ENCODE measurements at places on chromosomes 3 and 15.

DNA sequence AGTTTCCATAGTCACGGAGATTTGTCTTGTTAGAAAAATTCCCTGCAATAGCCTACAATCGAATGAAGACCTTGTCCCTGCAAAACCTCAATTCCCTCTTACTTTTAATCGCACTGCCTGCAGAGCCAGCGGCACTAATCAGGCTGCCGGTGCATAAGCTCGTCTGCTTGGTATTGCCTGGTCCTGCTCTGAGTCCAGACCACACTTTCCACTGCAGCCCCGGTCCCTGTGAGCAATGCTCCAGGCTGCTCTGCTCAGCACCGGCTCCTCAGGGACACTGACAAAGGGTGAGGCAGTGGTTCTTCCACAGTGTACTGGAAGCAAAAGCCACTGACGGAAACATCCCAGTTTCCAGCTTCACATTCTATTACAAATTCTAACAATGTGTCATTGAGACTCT is 164.3 kb downstream of the OCA2 start:
- DNase-seq, result no peak

DNA sequence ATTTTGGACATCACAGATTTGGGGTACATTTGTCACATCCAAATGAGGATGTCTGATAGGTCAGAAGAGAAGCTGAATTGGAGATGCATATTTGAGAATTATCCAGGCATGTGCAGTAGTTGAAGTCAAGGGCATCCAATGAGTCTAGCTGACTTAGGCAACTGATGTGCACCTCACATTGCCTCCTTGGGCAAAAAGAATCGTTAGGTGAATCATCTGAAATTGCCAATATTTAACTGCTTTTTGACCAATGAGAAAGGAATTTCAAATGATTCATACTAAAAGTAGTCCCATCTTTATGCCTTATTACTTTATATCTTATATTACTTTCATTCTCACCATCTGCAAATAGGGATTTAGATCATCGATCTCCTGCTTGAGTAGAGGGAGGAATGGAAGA is 117.7 kb downstream of the CD47 start:
- no peak for DNase-seq

GRCh38 chr15:94353488-94353820 is 122.1 kb downstream of the MCTP2 start:
- DNase-seq, result no peak

DNA sequence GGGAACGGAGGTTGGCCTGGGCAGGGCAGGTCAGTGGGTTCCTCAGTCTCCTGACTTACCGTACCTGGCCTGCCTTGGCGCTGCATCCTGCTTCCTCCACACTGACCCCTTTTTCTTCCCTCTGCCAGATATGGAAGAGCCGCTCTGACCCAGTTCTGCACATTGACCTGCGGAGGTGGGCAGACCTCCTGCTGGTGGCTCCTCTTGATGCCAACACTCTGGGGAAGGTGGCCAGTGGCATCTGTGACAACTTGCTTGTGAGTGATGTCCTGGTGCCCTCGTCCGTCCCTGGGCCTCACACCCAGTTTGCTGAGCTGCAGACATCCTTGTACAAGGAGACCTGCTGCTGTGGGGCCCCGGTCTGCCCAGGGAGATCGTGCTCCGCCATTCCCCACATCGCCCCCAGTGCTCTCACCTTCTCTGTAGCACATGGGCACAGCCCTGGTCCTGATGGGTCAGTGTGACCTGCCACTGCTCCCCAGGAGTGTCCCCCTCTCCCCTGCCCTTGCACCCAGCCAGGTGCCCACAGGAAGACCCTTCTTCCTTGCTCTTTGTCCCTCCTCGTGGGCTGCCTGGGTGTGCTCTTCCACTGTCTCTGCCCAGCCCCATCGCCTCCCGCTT is 21.0 kb downstream of the PPCDC start:
- DNase-seq, result no peak

DNA sequence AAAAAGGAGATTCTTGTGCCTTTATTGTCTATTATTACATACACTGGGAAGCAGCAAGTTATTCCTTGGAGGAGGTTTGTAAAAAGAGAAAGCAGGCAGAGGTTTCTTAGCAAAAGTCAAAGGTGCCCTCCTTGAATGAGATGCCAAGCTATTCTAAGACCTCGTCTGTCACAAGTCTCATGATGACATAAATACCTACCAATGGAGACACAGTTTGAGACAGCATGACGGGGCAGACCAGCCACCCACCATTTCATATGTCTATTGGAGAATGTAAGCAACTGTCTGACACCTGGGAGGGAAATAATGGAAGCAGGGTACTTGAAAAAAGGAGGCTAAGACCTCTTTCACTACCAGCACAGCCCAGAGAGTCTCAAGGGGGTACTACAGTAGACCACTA is 2.2 kb downstream of the RGMA start:
- no peak for DNase-seq

GRCh38 chr15:58078591-58078990 is 13.1 kb upstream of the ALDH1A2 start:
- no peak for DNase-seq

DNA sequence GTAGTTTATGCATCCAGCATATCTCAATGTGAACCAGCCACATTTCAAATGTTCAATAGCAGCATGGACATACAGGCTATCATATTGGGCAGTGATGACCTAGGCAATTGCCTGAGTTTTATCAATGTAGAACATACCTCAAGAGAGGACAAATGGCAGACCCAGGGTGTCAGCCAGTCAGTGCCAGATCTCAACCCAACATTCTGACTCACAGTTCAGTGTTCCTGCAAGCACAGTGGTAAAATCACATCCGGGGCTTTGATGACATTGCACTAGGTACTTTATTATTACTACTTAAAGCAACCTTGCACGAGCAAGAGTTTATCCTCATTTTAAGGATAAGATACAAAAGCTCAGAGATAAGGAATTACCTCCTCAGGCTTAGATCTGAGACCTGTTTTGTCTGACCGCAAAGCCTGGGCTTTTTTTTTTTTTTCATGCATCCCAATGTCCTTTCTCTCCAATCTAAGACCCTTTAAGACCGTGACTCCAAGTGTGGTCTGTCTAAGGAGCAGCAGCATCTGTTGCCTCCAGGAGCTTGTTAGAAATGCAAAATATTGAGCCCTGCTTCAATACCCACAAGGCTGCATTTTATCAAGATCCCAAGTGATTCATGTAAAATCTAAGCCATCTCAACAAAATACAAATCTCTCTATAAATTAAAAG is 60.1 kb downstream of the SLC12A1 start:
- no peak for DNase-seq
